ENCODE measurements at places on chromosomes 7 and 10.

- no peak for DNase-seq
Measured at GRCh38 chr7:23358152-23358674, 59.1 kb downstream of the MALSU1 start.

- DNase-seq, result no peak
Measured at GRCh38 chr7:151307536-151307935, 34.1 kb upstream of the NUB1 start.

DNA sequence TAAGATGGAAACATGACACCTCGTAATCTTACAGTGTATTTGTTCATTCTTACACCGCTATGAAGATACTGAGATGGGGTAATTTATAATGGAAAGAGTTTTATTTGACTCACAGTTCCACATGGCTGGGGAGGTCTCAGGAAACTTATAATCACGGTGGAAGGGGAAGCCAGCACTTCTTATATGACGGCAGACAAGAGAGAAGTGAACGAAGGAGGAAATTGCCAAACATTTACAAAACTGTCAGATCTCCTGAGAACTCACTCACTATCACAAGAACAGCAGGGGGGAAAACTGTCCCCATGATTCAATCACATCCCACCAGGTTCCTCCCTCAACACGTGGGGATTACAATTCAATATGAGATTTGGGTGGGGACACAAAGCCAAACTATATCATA lies 282.3 kb downstream of the HGF start:
- DNase-seq, result no peak

DNA sequence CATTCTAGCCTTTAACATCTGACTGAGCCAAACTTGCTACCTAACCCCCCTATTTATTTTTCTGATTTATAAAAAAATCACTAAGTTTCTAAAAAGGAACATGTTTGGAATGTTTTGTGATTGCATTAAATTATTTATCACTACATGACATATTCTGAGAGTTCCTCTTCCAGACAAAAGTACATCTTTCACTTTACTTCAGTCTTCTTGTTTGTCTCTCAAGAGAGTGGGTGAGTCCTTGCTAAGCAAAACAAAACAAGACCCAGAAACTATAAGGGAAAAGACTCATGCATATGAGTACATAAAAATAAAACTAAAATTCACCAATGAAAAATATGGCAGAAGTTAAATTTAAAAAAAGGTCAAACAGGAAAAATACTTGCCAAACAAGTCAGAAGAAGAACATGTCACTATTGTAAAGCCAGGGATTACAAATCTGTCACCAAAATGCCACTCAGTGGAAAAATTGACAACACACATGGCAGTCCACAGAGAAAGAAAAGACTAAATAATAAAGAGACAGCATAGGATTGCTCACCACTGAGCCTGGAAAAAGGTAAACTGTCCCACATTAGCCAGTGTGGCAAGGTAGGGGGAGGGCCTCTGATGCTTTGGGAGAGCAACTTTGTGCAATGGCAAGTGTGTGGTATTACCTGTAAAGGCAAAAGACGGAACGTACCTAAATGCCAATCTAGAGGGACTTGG lies 166.7 kb upstream of the ZNF32 start:
- DNase-seq, result no peak

GRCh38 chr10:123573236-123574108 lies 92.7 kb upstream of the GPR26 start:
- no peak for DNase-seq

DNA sequence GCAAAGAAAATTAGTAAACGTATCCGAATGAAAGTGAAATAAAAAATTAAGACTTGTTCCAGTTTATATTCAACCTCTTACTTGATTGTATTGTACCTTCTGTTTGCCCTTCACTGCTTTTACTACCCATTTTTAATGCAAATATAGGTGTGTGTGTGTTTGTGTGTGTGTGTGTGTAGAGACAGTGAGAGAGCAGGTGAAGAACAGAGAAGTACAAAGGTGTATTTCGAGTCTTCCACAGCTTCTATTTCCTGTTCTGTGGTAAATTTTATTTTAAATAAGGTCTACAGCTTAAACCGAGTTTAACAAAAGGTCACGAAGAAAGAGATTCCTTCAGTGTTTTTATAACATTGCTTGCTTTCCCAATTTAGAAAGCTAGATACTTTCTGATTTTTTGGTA lies 12.7 kb upstream of the SVIL start:
- DNase-seq, result no peak

- DNase-seq, result no peak
Measured at GRCh38 chr7:100441641-100442535, 5.6 kb upstream of the PPP1R35 start.

- no peak for DNase-seq
Measured at GRCh38 chr10:128943111-128943510, 523.9 kb upstream of the MGMT start.

DNA sequence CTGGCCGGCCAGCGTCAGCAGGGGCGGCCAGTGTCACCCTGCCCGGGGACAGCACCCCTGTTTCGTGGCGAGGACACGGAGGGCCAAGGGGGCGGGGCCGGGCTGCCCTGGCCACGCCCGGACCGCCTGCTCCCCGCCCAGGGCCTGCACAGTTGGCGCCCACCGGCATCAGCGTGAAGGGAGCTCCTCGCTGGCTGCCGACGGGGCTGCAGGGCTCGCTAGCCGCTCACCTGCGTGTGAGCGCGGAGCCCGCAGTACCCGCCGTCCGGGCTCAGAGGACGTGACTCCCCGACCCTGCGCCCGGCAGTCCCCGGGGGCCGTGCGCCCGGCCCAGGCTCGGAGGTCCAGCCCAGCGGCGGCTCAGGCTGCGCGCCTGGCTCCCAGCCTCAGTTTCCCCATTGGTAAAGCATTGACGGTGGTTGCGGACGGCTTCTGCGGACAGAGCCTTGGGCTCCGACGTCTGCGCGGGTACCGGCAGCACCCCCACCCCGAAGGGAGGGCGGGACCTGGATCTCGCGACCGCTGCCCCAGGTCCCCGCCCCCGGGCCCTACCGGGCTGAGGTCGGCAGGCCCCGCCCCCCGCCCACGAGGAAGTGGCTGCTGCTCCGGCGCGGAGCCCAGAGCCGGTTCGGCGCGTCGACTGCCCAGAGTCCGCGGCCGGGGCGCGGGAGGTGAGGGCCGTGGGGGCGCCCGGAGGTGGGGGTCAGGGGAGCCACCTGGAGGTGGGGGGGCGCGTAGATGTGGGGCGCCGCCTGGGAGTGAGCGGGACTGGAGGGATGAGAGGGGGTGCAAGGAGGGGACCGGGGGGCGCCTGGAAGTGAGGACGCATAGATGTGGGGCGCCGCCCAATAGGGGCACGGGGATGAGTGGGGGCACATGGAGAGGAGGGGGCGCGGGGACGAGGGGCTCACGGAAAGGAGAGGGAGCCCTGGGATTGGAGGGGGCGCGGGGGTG lies at the start of gene ARPC1B:
TSS of gene ARPC1B (plus strand) at position 620 of the 954 bp plus-strand sequence. CDS start 10,985 bp downstream, outside the sequence.
- DNase-seq, result peak; percentile 9

DNA sequence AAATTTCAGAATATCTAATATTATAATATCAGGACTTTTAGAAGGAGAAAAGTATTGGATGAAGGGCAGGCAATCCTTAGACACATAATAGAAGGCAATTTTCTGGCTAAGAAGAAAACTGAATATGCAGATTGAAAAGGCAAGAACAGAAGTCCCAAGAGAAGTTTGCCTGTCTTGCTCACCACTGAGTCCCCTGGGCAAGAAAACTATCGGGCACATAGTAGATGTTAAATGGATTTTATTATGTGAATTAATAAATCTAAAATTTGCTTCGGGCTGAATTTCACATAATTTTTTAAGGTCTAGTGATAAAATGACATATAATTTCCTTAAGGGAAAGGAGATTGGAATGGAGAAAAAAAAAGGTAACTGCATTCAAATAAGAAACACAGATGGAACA lies 380.9 kb upstream of the GRM3 start:
- DNase-seq, result no peak

DNA sequence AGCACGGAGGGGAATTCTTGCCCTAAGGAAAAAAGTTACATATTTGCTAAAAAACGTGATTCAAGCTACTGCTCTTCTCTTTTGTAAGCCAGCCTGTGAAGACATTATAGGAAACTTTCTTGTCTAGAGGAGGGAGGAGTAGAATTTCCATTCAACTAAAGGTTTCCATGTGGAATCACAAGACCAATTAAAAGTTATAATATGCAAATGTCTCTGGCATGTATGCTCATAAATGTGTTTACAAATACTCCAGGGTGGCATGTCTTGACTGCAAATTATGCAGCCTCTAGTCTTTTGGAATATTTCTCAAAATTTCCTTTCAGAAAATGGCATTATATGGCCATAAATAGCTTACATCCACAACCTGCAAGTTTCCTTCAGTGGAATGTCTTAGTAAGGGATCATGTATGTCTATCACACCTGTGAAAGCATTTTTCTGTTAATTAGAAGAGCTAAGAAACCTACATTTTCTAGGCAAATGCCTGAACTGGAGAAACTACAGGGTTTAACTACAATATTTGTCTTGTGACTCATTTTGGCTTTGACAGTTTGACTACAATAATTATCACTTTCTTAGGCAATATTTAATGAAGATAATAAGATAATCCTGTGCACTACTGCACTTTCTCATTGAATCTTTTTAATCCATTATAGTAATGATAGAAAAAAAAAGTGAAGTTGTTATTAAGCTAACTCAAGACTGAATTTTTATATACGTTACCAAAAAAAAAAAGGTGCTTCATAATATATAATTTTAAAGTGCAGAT lies 111.1 kb upstream of the C10orf90 start:
- DNase-seq, result no peak

- DNase-seq, result no peak
Measured at GRCh38 chr7:137474540-137475026, 131.1 kb upstream of the PTN start.

All from DMS79 treated with DMSO at 0.1 percent for 48 hours (cell line).